Stimulated activated CD4-positive, alpha-beta T cell treated with anti-CD3 and anti-CD28 coated beads, Interleukin-4, amount 100 ng/mL, for 48 hours (primary cell): ENCODE measurements at places on chromosomes 13 and 19.

- DNase-seq: no peak
Observed at GRCh38 chr13:35599384-35599783, 122.9 kb upstream of the MAB21L1 start.

- DNase-seq: no peak
Observed at GRCh38 chr13:22012686-22013085, 341.8 kb downstream of the FGF9 start.

DNA sequence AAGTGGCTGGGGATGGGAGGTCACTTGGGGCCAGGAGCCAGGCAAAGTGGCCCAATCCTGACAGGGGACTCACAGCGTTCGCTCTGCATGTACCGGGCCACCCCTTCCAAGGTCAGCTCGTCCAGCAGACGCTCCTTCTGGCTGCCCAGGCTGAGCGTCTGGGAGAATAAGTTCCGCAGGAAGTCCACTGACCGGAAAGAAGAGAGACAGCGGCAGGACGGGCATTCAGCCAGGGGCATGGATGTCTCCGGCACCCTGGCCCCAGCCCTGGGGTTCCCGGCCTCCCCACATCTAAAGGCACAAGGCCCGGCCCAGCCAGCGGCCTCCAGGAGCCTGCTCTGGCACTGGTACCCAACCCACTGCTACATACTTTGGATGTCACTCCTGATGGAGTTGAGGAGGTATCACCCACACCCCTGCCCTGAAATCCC, 6.1 kb downstream of the SIRT2 start:
- DNase-seq: no peak

GRCh38 chr13:98072476-98072875, 70.4 kb upstream of the FARP1 start:
- DNase-seq: no peak

DNA sequence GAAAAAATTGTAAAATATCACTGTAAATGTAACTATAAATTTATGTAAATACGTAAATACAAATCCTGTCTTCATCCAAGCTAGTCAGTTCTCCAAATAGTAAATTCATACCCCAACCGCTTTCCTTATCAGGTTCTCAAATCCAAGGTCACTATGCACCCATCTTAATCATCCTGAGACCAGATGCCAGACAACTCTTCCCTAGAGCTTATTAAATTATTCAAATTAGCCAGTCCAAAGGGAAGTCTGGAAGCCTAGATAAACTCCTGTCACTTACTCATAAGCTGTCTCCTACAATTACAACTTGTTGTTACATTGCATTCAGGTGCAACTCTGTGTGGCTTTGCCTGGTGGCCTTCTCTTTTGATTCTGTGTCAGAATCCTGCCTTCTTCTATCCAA, 836.1 kb upstream of the PCDH20 start:
- no peak for DNase-seq

- DNase-seq: no peak
Observed at GRCh38 chr13:61664801-61665705, 249.4 kb upstream of the PCDH20 start.

- no peak for DNase-seq
Observed at GRCh38 chr13:31172001-31172400, 10.3 kb upstream of the HSPH1 start.

GRCh38 chr13:94308832-94309231, 170.7 kb downstream of the DCT start:
- DNase-seq: no peak

- DNase-seq: no peak
Observed at GRCh38 chr13:113864273-113864890, 506 bp upstream of the GAS6 start.

DNA sequence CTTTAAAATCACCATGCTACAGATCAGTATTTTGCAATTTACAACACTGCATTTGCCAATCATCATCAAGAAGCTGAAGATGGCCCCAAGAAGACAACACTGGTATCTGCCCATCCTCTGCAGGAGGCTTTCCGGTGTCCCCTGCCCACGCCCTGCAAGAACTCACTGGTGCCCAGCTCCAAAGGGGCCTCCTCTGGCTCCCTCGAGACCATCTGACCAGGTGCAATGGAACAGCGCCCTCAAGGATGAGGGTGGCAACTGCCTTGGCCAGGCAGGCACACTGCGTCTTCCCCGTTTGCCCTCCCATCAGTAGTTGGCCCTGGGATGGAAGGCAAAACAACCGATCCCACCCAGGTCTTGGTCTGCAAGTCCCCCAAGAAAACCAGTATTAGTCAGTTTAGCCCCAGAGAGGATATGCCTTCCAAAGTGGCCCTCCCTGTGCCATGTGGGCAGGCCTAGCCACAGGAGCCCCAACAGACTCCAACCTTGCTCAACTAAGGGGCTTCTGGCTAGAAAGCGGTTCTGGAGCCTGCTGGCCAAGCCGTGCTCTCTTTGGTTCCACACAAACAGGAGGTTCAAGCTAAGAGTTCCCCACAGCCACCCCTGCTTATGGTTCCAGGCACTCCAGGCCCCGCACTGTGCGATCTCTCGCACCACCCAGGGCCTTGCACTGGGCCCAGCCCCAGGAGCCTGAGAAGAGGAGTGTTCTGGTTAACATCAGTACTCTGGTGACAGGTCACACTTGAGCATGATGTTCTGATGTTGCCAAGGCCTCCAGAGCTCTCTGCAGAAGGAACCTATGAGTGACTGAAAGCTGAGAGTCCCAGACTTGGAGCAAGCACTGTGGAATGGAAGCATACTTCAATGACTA, 4.7 kb downstream of the PCID2 start:
- DNase-seq: no peak

GRCh38 chr13:93227878-93228642, 1.5 kb downstream of the GPC6 start:
- no peak for DNase-seq

GRCh38 chr19:35713904-35714495, 3.8 kb upstream of the KMT2B start:
- no peak for DNase-seq

GRCh38 chr19:7506385-7507328, 9.2 kb upstream of the ZNF358 start:
- DNase-seq: peak; percentile 60

- no peak for DNase-seq
Observed at GRCh38 chr19:56905631-56906150, 65.2 kb upstream of the PEG3 start.

GRCh38 chr13:113762538-113762937, 3.5 kb downstream of the TMEM255B start:
- DNase-seq: no peak

DNA sequence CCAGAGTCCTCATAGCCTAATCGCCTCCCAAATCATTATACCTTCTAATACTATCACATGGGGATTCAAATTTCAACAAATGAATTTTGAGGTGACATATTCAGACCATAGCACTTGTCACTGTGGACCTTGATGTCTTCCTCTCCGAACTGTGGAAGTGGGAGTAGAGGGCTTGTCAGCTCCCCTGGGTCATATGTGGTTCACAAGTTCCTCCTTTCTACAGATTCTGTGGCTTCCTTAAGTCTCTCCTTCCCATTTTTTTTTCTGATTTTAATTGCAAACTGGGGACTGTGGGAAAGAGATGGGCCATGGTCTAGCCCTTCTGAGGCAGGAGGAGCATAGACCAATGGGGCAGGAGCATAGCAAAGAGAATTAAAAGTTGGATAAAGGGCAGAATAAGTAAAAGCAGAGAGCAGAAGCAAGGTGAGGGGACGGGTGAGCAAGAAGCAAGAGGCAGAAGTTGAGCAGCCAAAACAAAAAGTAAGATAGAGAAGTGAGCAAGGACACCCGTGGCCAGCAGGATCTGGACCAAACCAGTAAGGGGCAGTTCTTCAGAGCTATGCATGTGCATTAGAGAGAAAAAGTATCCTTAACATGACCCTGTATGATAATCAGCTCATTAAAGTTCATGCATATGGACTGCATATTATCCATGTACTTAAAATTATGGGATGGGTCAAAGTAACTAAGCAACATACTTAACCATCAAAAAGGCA, 2.6 kb upstream of the SIGLEC7 start:
- DNase-seq: no peak
